Cerebellum (tissue), 4 donors: ENCODE measurements at places on chromosomes 6 and 20.

GRCh38 chr20:5489601-5490000, 172.8 kb upstream of the PROKR2 start:
- DNase-seq, result no peak

- no peak for DNase-seq
Observed at GRCh38 chr20:10618611-10619245, 55.1 kb downstream of the JAG1 start.

- DNase-seq, result no peak
Observed at GRCh38 chr6:109821428-109821827, 130.3 kb downstream of the FIG4 start.

- no peak for DNase-seq
Observed at GRCh38 chr6:141675957-141676356, 456.8 kb upstream of the GJE1 start.

DNA sequence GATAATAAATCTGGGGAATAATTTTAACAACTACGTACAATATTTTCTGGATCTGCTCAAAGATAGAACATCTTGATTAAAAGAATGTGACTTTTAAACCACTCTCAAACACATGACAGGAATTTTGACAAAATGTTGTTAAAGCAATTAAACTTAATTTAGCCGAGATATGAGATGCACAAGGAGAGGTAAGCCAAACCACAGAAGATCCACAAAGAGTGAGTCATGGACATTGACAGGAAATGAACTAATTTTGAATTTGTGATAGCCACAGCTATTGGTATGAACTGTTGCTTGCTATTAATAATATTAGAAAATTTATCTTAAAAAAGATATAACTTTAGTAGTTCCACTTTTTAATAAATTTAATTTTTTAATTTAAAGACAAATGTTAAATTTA, 27.8 kb upstream of the VGLL2 start:
- DNase-seq, result no peak

DNA sequence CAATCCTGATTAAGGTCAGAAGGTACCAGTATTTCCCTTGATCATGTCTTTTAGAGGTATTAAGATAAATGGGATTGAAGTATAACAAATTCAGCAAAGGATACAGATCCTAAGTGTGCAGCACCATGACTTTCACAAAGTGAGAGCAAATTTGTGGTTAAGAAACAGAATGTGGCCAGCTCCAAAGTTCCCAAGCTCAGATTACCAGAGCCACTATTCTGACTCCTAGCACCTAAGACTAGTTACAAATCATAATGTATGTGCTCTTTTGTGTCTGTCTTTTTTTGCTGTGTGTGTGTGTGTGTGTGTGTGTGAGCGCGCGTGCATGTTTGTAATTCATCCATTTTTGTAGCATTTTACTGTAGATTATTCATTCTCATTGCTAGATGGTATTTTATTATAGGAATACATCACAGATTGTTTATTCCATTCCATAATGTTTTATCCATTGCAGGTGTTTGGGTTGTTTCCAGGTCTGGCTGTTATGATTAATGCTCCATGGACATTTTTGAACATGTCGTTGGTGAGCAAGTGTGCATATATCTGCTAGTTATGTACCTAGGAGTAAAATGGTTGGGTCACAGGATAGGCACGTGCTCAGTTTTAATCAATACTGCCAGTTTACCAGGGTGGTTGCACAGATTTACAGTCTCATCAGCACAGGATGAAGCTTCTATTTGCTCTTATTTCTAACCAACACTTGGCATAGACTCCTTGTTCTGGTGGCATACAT, 314.0 kb upstream of the JAG1 start:
- DNase-seq, result no peak

- DNase-seq, result no peak
Observed at GRCh38 chr6:100456141-100456907, 8.4 kb downstream of the SIM1 start.

GRCh38 chr6:12804952-12805645, 88.5 kb downstream of the PHACTR1 start:
- DNase-seq, result no peak

- no peak for DNase-seq
Observed at GRCh38 chr20:54177378-54177777, 3.6 kb upstream of the CYP24A1 start.

DNA sequence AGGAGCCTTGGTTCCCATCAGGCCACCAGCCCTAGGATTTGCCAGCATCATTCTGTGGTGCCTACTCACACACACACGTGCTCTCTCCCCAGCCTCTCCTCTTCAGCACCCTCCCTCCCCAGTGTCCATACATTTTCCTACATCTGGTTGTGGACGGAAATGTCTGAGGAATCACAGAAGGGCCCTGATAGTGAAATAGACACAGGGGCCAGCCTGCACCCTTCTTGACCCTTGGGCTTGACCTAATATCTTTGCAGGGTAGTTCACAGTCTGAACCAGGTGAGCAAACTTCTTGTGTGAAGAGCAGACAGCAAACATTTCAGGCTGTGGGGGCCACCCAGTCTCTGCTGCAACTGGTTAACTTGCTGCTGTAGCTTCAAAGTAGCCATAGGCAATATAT, 108.5 kb upstream of the NXT1 start:
- no peak for DNase-seq

- no peak for DNase-seq
Observed at GRCh38 chr6:152098683-152099082, 291.2 kb downstream of the ESR1 start.

DNA sequence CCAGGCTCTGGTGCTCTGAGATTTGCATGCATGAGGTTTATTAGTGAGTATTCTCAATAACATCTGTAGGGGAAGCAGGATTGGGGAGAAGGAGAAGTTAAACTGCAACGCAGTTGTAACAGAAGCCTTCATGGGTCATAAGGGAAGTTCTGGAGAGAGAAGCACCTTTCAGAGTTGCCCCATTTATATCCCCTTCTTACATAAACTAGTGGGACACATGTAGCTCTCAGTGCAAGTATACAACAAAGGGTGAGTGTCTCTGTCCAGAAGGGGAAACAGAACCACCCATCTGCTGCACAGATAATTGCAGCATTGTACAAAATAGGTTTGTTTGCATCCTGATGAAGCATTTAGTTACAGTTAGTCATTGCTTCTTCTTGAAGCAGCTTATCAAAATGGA, 4.3 kb upstream of the ADGB start:
- no peak for DNase-seq

GRCh38 chr20:50354721-50355589, 155.2 kb upstream of the PTPN1 start:
- DNase-seq, result no peak

GRCh38 chr6:14660806-14661579, 543.4 kb downstream of the CD83 start:
- no peak for DNase-seq

GRCh38 chr6:75458895-75459294, 34.7 kb downstream of the FILIP1 start:
- DNase-seq, result no peak

DNA sequence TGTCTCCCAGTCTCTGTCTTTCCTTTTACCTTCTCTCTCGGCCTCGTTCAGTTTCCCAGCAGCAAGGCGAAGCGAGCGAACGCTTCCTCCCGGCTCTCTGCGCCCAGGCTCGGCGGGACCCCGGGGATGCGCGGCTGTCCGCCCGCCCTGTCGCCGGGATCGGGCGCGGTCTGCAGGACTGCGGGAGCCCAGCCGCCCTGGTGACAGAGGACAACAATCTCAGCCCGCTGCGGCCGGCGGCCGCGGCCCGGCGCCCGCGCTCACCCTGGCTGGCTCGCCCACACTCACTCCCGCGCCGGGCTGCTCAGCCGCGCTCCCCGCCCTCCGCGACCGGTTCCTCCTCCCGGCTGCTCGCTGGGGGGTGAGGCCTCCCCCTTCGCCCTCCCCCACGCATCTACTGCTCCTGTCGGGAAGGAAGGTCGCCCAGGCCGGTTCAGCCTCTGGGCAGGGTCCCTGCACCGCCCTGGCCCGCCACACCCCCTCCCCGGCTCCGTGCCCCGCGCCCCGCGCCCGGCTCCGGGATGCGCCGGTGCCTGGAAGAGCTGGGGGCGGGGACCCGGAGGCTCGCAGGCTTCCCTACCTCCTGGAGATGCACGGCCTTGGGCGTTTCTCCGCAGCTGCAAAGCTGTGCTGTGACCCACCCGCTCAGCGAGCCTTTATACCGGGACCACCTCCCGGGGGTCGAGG, 410 bp downstream of the SYNE1 start:
- peak; percentile 71 for DNase-seq

GRCh38 chr6:111129013-111129412, 41.7 kb downstream of the SLC16A10 start:
- peak; percentile 44 for DNase-seq

GRCh38 chr6:98033617-98034016, 750.6 kb upstream of the MMS22L start:
- no peak for DNase-seq

DNA sequence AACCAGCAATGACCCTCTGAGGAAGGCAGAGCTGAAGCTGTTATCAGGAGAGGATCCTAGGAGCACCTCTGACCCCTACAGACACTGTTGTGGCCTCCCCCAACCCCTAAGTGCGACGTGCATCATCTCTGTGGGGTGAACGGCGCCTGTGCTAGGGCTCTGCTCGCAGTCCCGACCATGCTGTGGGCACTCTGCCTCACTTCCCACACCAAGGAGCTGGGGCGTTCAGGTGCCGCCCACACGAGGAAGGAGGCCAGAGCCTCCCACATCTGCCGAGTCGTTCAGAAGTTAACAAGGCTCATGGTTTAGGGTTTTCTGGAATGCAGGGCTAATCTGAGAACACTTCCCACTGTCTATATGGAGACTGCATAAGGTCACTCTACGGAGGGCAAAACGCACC, 62.1 kb downstream of the GINS1 start:
- DNase-seq, result no peak

- no peak for DNase-seq
Observed at GRCh38 chr20:20695250-20695816, 17.1 kb downstream of the RALGAPA2 start.

GRCh38 chr20:62894261-62894660, 32.0 kb downstream of the DIDO1 start:
- no peak for DNase-seq

GRCh38 chr6:169288591-169288990, 34.9 kb upstream of the THBS2 start:
- DNase-seq, result no peak

DNA sequence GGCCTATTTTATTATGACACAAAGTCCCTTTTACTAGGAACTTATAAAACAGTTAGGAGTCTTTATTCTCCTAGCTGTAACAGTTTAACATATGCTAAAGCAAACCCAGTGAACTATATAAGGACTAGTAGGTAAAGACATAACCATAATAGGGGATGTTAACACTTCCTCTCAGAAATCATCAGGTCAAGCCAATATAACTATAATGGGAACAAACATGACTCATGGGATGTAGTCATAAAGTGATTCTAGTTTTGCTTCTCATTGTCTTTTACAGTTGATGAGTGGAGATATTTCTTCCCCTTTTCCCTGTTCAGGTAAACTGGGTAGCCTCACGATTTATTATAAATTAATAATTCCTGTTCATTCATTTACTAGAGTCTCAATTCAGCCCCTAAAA, 9.7 kb downstream of the PTCHD4 start:
- DNase-seq, result no peak

DNA sequence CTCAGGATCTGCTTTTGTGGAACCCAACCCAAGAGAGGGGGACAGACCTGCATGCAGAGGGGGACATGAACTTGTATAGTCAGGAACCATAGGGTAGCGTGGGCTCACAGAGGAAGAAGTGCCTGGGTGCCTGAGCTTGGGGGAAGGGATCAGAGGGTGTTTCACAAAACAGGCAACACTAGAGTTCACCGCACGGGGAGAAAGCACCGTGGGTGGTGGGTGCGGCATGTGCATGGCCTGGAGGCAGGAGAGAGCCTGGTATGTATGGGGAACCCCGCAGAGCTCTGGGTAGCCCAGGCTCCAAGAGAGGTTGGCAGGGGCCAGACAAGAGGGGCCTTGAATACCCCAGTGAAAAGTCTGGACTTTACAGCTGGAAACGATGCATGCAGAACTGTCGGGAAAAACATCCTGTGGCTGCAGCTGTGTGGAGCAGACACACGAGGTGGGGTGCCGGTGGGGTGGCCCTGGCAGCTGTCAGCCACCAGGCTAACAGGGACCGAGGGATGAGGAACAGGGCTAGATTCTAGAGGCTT, 6.7 kb upstream of the EMILIN3 start:
- no peak for DNase-seq

DNA sequence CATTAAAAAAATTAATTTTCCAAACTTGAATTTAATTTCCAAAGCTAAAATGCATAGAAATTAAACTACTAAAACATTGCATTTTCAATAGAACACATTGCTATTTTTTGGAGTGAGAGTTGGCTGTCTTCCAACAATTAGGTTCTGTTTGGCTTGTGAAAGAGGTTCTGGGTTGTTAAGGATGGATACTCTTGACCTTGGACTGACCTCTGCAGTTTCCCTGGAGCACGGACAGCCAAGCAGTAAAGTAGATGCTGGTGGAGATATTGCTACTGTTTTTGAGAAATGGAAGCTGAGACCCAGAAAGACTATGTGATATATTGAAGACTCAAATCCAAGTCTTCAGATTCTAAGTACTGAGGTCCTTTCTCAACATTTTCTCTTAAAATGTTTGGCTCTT, 95.9 kb upstream of the CHD6 start:
- DNase-seq, result no peak
